B cell (primary cell): ENCODE measurements at places on chromosomes 12 and 14. TPM values are rescaled to one million over a fixed set of nuclear protein-coding genes. Genes with fewer than 3 reads are reported as not detected.

The LRTM2 gene
- not detected in 2 replicates for total RNA-seq

The MYH6 gene
- not detected in 2 replicates for total RNA-seq

The CLEC6A gene
- not detected in 2 replicates for total RNA-seq

The CYP46A1 gene
- 0.10 and 0.27 TPM in 2 replicates for total RNA-seq

The LRRC43 gene
- total RNA-seq: not detected in 2 replicates
